ENCODE measurements at places on chromosomes 11 and 22.
A peak's percentile ranks its signal among the peaks of the same experiment; 100 is the strongest.

- DNase-seq: no peak
These were observed 2.1 kb downstream of the VSIG2 start for GRCh38 chr11:124749912-124750311.

DNA sequence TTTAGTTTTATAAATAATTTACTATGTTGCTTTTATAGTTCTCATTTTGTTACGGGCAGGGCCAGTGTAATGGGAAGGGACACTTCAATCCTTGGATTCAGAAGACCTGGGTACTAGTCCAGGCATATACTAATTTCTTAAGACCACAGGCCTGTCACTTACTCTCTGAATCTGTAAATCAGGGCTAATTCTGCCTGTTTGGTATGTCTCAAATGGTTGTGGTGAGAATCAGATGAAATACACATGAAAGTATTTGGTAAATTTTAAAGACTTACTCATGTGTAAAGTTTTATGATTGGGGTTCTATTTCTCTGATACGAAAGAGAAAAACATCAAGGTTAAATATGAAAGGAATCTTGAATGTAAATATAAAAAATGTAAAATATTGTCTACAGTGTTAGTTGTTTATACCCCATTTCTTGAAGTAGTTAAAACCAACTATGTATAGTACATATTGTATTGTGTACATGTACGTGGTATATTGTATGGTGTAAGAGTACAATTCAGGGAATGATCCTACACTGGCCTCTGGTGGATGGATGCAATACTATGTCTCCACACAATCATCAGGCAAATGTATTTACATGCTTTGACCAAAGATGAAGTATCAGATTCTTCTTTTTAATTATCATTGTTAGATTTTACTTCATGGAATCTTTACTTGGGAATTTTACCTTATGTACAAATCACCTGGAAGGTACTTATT, 24.5 kb upstream of the RAG2 start:
- no peak for DNase-seq

DNA sequence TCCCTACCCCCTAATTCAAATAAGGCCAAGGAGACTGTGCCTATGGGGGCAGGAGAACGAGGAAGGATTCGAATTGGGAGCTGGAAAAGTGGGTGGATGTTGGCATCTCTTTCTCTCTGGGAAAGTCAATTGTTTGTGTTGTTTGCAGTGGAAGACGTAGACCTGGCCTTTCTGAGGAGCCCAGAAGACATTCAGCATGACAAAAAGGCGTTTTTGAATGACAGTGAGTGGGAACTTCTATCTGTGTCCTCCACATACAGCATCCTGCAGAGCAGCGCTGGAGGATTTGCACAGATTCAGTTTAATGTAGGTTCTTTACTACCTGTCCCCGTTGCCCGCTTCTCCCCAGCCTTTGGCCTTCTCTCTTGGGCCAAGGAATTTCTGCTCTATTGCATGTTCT, 28.2 kb downstream of the HTR3B start:
- DNase-seq: no peak

- DNase-seq: no peak
These were observed 26.4 kb downstream of the MN1 start for GRCh38 chr22:27775087-27775698.

- peak; percentile 71 for DNase-seq
These were observed 840 bp downstream of the GRAMD1B start for GRCh38 chr11:123430721-123431497.

DNA sequence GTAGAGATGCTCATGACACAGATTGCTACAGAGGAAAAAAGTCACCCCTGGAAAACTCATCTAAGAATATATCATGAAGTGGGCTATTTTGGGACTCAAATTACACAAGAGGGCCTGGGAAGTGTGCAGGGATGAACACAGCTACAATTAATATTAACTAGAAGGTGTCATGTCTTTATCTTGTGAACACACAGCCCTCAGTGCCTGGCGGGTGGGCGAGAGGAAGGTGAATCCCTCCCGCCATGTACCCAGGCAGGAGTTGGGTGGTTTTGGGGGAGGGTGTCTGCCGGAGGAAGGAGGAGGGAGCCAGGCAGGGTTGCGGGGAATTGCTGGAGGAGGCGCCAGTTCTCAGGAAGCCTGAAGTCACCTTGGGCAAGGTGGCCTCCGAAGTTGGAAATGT, 5.1 kb upstream of the FAM83F start:
- DNase-seq: no peak

- DNase-seq: no peak
These were observed 312.4 kb downstream of the BUD13 start for GRCh38 chr11:116460156-116460920.

DNA sequence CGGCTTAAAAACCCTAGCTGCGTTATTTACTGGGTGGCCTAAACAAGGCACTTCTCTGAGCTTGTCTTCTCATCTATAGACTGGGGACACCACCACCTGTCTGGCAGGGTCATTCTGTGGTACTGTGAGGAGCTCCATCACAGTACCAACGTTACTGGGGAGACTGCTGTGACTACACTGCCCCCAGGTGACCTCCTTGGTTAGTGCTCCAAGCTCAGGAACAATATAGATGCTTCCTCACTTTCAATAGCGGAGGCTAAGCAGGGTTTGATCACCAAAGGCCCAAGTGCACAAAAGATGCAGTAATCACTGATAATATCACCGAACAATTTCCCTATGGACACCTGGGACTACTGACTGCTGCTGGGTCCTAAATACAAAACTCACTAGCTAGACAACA, 18.8 kb downstream of the PRPF19 start:
- peak; percentile 21 for DNase-seq

DNA sequence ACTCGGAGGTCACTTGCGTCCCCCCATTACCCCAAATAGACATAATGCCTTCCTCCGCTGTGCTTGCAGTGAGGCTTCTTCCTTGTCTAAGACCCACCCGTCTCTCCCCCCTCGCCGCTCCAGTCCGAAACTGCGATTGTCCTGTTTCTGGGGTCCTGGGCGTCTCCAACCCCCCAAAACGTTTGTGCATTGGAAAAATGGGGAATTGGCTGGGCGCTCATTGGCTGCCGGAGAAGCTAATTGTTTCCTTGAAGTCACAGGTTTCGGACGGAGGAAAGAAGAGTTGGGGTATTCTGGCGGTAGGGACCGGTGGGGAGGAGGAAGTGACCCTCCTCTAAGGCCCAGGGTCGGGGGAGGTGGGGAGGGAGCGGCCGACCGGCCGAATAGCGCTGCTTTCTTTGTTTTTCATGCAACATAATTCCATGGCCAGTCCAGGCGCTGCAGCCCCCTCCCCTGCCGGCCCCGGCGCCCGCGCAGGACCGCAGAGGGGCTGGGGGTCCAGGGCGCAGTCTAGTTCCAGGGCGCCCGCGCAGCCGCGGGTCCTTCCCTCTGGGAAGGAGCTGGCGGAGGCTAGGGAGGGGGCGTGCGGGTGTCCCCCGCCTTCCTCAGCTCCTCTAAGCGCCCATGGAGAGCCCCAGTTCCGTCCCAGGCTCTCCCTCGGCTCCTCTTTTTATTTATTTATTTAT, 12.7 kb upstream of the CPT1A start:
- DNase-seq: no peak

GRCh38 chr11:65719871-65720210, 757 bp downstream of the RNASEH2C start:
- DNase-seq: no peak

GRCh38 chr22:31944700-31945442, 536 bp downstream of the YWHAH start:
- no peak for DNase-seq

DNA sequence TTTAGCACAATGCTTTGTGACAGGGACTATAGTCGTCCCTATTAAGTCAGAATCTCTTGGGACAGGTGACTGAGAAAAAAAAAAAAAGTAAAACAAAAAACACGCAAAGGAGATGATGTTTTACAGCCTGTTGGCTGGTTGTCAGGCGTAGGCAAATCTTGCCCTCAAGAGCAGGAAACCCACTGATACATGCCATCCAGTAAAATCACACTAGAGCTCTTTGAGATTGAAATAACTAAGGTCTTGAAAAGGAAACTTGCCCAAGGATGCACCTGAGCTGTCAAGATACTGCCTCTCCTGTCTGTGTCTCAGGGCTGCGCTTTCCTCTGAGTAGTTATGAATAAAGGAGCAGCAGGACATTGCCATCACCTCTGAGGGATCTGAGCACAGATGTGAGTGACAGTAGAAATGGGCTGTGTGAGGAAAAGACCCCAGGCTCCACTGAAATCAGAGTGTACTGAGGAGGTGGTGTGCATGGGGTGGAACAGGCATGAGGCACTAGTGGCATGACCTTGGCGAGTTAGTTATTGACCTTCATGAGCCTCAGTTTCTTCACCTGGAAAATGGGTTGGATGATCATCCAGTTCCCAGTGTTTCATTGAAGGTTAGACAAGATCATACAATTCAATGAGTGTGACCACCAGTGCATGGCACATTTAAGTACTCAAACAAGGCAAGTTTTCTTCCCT, 23.3 kb downstream of the MICAL2 start:
- no peak for DNase-seq

DNA sequence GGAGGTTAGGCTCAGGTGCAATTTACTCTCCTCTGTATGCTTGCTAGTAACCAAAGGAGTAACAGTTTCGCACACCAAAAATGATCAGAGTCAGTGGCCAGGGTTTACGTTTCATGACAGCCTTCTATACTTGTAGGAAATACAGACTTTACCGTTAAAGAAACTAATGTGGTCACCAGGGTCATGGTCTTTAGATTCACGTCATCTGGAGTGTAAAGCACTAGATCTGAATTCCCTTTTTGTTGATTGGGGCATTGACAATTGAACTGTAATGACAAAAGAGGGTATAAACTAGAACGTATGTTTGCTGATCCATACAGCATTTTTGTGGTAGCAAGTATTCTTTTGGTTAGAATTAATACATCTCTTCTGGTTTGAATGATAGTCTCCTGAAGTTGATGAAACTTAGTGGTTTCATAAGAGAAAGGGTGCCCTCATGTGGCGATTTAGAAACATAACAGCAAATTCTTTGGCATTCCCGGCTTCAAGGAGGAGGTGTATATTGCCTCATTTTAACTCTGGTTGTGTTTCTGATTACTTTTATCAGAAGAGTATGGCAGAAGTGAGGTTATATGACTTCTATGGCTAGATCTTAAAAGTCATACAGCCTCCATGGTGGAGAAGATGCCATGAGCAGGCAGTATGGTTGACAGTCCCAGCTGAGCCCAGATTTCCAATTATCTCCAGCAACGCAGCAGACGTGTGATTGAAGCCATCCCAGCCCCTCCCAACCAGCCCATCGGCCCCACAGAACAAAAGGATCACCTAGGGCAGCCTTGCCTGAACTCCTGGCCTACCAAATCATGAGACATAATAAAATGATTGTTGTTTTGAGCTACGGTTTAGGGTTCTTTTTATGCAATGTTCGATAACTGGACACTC, 35.1 kb downstream of the MMP7 start:
- no peak for DNase-seq

DNA sequence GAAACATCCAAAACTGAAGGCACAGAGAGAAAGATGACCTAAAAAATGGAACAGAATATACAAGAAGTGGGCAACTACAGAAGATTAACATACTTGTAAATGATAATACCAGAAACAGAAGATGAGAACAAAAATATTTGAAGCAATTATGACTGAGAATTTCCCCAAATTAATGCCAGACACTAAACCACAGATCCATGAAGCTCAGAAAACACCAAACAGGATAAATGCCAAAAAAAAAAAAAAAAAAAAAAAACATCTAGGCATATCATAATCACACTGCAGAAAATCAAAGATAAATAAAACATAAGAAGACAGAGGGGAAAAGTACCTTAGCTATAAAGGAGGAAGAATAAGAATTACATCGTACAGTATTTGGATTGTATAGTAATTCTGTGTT, 65.3 kb downstream of the JAM3 start:
- no peak for DNase-seq

DNA sequence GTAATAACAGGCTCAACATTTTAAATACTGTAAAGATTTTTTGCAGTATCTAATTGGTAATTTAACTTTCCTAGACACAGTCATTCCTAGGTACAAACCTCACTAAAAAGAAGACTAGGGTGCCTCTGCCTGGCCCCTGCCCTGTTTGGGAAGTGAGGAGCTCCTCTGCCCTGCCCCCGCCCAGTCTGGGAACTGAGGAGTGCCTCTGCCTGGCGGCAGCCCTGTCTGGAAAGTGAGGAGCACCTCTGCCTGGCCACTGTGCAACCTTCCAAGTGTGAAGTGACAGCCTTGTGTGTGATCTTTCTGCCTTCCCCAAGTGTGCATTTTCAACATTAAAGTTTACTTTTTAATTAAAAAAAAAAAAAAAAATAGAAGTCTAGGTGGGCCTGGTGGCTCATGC, 4.2 kb downstream of the CHORDC1 start:
- DNase-seq: no peak

DNA sequence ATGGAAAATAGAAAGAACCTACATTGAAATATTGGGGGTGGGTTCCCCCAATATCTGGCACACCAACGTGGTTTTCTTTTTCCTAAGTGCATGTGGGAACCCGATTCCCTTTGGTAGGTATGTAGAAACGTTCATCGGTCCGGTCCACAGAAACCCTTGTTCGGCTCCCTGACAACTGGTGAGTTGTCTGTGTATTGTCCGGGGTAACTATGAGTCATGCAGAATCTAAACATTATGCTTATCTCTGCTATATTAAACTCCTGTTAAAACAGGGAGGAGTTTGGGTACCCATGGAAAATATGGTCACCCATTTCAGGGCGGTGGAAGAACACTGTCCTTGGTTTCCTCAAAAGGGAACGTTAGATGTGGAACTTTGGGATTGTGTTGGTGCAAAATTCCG, 25.1 kb upstream of the ALDH3B2 start:
- DNase-seq: no peak

GRCh38 chr11:16902182-16902581, 112.0 kb downstream of the PLEKHA7 start:
- DNase-seq: no peak

DNA sequence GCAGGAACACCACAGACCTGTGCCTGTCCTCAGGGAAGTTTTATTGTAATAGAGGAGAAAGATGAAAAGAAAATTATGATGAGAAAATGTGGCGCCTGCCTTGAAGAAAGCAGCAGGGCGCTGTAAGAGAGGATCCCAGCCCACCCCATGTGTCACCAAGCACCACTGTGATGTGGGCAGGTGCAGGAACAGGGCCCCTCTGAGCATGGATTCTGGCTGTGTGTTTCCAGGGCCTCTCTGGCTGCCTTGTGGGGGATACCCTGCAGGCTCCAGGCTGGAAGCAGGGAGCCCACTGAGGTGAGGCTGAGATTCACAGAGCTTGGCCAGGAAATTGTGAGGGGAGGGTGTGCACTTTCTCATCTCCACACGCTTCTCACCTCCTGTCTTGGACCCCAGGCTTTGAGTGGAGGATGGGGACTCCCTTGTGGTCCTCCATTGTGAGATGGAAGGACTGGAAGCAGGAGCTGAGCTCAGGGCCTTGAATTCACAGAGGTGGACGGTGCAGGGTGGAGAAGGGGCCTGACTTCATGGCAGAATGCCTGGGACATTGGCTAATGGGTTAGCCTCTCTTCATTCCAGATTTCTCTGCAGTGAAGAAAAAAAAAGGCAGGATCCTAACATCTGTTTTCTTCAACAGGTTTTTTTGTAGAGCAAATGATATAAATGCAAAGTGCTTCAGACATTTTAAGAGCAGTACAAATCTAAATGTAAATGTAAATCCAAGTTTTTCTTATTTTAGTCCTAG, 246.6 kb upstream of the B3GAT1 start:
- DNase-seq: no peak

- DNase-seq: no peak
These were observed 32.6 kb upstream of the SLC6A5 start for GRCh38 chr11:20566591-20567434.

- DNase-seq: no peak
These were observed 19.4 kb downstream of the LAYN start for GRCh38 chr11:111559800-111560464.

All from bone marrow (tissue), 2 donors.